ENCODE measurements at places on chromosomes 13 and 19.

- no peak for DNase-seq
Observed at GRCh38 chr13:98310485-98311199, 133.6 kb upstream of the RNF113B start.

DNA sequence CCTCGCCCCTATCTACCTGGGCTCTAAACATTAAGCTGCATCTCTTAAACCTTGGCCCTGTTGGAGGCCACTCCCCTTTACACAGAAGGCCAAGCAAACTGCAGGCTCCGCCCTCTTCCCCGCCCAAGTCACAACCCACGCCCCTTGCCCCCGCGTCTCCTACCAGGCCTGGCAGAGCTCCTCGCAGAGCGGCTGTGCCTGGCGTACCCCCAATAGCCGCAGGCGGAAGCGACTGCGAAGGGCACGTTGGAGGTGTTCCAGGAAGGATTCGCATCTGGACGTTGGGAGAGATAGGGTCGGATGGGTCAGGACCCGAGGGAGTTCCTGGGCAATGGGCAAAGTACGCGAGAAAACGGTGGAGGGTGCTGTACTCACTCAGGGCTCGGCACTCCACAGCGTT is 5.9 kb downstream of the RTBDN start:
- DNase-seq: no peak

- DNase-seq: no peak
Observed at GRCh38 chr13:30679483-30680330, 55.6 kb upstream of the ALOX5AP start.

DNA sequence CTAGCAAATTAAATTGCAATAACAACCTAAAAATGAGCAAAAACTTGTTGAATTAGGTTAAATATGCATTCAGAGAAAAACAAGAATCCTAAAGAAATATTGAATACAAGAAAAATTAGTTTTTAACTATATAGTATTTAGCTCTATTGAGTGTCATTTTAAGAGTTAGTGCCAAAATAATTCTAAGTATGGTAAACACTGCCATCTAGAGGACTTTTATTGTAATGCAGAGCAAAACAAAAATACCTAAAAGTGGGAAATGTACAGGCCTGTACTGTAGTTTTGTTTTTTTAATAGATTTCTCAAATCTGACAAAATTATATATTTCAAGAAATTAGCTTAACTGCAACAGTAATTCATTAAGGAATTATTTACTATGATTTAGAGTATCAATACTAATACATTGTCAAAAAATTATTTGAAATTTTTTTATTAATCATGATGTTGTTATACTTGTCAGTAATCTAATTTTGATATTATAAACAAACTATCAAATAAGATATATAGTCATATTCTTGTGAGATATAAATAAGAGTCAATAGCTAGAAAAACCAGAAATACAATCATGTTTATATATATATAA is 8.2 kb upstream of the PCDH9 start:
- no peak for DNase-seq

- no peak for DNase-seq
Observed at GRCh38 chr19:42122691-42123607, 9.3 kb downstream of the POU2F2 start.

GRCh38 chr13:98658131-98658530 is 81.2 kb upstream of the STK24 start:
- no peak for DNase-seq

DNA sequence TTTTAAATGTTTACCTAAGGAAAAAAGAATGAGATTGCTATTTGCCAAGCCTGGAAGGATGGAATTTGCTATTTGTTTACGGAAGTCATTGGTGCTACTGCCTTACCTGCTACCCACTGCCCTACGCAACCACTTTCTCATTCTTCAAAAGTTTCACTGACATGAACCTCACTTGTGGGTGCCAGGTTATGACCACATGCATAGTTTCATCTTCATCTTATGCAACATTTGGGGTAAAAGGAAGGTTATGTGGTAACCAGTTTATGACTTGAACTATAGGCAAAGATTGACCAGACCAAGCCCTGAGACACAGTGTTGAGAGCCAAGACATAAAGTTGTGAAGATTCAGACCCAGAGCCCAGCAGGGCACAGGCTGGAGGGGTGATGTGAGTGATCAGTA is 142.5 kb downstream of the LACC1 start:
- DNase-seq: no peak

DNA sequence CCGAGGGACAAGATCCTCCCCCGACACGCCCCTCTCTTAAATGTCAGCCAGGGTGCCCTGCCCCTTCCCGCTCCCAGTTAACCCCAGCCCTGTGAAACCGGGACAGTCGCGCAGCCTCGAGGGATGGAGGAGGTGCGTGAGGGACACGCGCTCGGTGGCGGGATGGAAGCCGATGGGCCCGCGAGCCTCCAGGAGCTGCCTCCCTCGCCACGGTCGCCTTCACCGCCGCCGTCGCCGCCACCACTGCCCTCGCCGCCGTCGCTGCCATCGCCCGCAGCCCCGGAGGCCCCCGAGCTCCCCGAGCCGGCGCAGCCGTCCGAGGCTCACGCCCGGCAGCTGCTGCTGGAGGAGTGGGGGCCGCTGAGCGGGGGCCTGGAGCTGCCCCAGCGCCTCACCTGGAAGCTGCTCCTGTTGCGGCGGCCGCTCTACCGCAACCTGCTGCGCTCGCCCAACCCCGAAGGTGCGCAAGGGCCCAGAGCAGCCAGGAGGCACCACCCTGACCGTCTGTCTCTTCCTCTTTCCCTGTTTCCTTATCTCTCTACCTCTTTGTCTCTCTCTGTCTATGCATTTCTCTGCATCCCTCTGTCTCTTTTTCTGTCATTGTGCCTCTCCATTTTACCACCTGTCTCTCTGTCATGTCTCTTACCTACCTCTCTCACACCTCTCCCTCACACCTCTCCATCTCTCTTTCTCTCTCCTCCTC is at the start of gene NCCRP1:
Gene NCCRP1 (plus strand): TSS at position 105 of the 703 bp plus-strand sequence. CDS start 19 bp downstream, at position 124.
- no peak for DNase-seq

GRCh38 chr13:36275190-36276002 is 22.2 kb downstream of the CCDC169 start:
- no peak for DNase-seq

DNA sequence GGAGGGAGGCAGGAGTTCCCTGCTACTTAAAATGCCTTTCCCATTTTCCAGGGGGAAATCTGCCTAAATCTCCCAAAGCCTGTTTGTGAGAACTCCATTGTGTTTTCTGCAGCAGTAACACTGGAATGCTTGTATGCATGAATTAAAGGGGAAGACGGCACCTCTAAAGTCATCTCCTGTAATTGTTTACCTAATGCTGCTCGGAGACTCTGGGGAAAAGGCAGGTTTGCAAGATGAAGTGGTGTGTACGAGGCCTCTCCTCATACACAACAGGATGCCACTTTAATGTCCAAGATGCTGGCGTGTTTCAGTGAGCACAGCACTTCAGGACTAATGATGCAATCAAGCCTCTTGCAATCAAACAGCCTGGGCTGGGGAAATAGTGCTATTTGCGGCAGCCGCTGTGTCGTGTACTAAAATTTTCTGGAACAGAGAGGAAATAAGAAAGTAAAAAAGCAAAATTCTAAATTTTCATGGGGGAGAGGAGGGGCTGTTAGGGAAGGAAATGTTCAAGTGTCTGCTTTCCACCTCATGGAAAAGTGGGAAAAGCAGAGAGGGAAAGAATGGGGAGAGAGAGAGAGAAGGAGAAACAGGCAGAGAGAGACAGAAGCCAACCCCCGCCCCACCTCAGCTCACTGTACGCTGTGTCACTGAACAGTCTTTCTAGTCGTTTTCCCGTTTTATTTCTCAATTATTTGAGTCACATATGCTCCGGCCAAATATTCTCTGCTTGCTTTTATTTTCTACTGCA is 32.9 kb downstream of the TSHZ3 start:
- DNase-seq: no peak

GRCh38 chr19:39315933-39316332 is 4.7 kb downstream of the LRFN1 start:
- no peak for DNase-seq

DNA sequence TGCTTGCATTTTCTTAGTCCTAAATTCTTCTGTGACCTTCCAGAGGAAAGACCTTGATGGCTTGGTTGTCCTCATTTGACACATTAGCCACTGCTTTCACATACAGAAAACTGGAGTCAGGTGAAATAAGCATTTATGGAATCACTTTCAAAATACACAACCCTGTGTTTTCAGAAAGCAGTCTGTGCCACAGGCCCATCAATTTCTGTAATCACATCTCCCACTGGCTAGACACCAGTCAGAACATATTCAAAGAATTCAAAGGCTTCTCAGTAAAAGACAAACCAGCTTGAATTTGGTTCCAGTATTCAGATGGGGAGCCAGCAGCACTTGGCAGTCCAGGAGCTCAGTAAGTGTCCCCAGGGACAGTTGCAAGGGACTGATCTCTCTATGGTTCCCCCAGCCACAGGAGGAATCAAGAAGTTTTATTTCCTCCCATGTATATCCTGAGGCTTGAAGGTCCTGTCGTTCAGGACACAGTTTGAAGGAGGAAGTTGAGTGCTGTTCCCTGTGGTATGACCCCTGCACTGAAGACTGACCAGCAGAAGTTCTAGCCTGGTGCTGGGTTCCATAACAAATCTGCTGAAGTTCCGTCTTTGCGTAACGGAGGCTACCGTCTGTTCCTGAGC is 214.3 kb downstream of the FOXO1 start:
- DNase-seq: no peak

GRCh38 chr13:101401196-101401595 is 15.1 kb downstream of the NALCN start:
- no peak for DNase-seq

GRCh38 chr19:46713781-46714443 is 3.0 kb downstream of the PRKD2 start:
- DNase-seq: peak; percentile 44

DNA sequence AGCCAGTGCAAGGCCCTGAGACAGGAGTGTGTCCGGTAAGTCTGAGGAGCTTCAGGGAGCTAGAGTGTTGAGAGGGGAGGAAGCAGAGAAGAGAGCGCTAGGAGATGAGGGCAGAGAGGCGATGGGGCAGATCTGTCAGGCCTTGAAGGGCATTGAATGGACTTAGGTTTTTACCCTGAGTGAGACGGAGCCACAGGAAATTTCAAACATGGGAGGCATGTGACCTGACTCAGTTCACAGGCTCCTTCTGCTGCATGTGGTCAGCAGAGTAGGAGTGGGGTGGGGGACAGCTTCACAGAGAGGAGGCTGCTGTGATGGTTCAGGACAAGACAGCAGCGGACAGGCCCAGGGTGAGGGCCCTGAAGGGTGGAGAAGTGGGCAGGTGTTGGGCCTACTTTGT is 2.5 kb upstream of the FAM98C start:
- DNase-seq: no peak

DNA sequence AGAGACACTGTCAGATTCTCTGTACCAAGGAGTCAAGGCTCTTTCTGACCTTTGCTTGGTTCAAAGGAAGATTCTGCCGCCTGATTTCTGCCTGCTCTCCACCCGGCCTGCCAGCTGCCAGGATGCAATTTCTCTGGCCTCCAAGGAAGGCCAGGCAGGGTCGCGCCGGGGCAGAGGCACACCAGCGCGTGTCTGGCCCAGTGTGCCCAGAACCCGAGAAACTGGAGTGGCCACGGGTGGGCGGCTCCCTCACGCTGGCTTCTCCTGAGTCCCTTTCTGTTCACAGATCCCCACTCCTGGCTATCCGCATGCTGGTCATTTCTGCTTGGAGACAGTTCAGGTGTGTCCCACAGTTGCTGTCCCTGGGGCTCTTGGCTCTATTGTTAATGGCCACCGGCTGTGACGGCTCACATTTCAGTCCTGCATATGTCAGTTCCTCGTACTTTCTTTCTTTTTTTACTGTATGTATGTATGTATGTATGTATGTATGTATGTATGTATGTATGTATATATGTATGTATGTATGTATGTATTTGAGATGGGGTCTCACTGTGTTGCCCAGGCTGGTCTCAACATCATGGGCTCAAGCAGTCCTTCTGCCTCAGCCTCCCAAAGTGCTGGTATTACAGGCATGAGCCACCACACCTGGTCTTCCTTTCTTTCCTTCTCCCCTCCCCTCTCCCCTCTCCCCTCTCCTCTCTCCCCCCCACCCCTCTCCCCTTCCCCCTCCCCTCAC is 16.9 kb downstream of the TMPRSS9 start:
- DNase-seq: no peak

GRCh38 chr13:30676672-30677071 is 58.7 kb upstream of the ALOX5AP start:
- no peak for DNase-seq

DNA sequence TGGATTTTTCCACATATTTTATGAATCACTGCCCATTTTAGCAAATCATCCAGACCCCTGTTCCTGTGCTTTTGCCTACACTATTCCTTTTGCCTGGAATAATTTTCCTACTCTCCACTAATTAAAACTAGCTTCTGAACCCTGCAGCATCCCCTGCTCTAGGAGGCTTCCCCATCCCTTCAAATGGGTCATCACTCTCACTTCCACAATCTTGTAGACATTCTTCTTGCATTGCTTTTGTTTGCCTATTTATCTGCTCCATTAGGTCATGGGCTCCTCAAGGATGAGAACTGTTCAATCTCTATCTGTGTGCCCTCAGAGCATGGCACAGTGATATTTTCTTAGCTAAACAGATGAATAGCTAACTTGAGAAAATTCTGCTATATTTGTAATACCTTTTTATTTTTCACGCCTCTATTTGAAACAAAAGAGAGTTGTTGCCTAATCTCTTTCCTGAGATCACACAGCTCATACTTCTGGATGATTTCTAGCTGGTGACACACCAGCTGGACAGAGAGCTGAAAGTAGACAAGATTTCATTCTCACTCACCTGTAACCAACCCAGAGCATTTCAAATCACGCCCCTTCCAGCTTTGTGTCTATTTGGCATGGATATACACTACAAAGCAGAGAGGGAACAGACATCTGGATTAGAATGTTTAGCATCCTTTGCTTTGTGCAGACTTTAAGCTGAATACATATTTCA is 466.0 kb downstream of the FOXO1 start:
- no peak for DNase-seq

DNA sequence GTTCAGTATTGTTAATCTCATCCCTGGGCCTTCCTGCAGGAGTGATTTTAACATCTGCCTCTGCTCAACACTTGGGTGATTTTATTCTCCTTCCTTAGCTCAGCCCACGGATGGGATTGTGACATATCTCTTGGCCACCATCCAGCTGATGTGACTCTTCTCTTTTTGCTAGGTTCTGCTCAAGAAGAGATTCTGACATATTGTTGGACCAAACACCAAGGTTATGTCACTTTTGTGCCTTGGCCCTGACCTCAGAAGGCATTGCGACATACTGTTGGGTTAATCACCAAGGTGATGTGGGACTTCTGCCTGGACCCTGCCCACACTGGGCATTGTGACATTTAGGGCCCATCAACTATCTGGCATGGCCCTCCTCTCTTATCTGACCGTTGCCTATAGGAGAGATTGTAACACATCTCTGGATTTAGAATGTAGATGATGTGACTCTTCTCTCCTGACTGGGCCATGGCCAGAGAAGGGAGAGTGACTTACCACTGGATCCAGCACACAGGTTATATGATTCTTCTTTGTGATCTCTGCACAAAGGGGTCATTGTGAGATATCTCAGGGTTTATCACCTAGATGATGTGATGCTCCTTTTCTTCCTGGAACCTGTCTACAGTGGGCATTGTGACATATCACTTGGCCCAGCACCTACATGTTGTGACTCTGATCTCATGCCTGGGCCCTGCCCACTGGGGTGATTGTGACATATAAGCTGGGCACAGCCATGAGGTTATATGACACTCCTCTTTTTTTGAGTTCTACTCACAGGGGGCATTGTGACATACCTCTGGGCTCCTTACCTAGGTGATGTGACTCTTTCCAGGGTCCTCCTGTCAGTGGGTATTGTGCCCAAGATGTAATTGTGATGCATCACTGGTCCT is 88.8 kb downstream of the ZNF429 start:
- DNase-seq: no peak

All from NCI-H1048 (cell line).